NCI-H345 (cell line): ENCODE measurements at places on chromosomes 2 and 18.

DNA sequence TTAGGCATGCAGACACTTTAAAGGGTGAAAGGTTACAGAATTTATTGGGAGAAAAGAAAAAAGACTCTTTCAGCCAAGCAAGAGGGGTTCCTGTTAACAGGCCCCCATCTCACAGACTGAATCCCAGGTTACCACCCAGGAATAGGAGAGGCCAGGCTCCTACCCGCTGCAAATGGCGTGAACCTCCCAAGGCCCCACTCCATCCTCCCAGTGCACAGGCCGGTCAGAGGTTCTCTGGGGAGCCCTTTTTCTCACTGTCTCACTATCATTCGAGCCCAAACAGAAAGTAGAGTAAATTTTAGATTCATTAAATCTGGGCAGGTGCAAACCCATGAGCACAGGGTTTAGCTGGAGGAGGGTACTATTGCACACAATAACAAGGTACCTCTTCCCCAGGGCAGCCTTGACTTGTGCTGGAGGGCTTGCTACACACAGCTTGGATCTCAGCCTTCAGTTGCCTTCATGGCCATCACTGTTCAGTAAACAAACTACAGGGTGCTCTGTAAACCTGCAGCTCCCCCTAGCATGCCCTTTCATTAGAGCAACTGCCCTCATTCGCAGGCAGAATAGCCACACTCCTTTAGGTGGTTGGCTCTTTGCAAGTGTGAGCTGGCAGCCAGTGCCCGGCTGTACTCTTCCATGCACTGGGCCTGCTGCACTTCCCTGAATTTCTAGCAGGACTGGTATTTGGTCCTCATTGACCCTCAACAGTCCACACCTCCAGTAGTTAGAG lies 7.3 kb upstream of the PLEK start:
- peak; percentile 29 for DNase-seq

DNA sequence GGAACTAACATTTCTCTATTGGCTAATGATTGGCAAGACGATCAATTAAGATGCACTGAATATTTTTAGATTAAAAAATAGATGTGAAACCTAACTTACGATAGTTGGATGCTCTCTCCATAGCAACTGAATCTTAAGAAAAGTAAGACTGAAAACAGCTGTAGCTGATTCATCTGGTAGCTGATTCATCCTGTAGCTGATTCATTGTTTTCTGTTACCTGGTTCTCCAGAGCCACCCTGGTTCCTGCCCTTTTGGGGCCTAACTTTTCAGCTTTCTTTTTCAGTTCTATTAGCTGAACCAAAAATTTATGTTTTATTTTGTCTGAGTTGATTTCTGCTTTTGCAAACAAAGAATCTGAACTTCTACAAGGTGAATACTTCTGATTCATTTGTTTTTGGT lies 22.7 kb upstream of the SPR start:
- DNase-seq: no peak

DNA sequence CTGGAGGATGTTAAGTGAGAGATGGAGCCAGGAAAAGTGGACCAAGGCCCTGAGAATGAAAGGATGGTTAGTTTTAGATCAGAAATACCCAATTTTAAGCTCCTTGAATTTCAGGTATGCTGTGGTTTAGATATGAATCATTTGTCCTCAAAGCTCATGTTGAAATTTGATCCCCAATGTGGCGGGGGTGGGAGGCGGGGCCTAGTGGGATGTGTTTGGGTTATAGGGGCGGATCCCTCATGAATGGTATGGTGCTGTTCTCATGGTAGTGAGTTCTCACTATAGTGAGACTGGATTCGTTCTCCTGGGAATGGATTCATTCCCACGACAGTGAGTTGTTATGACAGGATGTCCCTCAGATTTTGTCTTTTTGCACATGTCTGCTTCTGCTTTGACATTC lies 11.4 kb downstream of the MYO5B start:
- no peak for DNase-seq

DNA sequence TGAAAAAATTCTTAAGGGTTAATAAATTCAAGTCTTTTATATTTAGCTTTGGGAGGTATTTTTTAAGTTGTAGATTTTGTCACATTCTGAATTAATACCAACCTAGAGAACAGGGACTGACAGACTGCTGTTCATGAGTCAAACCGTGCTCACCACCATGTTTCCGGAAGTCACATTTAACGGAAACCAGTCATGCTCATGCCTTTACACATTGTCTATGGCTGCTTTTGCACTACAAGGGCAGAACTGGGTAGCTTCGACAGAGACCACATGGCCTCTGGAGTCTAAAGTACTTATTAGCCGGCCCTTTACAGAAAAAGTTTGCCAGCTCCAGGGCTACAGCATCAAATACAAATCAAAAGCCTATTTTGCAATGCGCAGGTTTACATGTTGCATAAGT lies 33.3 kb downstream of the LONRF2 start:
- DNase-seq: no peak

- no peak for DNase-seq
Measured at GRCh38 chr2:129891341-129892320, 87.8 kb upstream of the RAB6C start.

DNA sequence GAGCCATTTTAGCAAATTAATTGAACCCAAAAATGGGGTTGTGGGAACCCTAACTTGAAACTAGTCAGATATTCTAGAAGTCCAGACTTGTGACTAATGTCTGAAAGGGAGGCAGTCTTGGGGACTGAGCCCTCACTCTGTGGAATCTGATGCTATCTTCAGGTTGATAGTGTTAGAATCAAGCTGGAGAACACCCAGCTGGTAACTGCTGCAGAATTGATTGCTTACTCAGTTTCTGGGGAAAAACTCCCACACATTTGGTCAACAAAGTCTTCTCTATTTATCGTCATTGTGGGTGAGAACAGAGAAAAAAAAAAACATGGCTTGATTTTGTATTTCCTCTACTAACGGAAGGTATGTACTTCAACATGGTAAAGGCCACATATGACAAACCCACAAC lies 1925.8 kb upstream of the CELF4 start:
- no peak for DNase-seq

- no peak for DNase-seq
Measured at GRCh38 chr2:231693956-231694355, 14.4 kb upstream of the PTMA start.

- DNase-seq: no peak
Measured at GRCh38 chr18:8373486-8373885, 235.8 kb upstream of the RAB12 start.

- no peak for DNase-seq
Measured at GRCh38 chr2:237915576-237915975, 51.2 kb upstream of the UBE2F start.

GRCh38 chr2:178194600-178195389 lies 483 bp downstream of the OSBPL6 start:
- DNase-seq: peak; percentile 60

GRCh38 chr2:126643431-126643830 lies 12.5 kb upstream of the GYPC start:
- no peak for DNase-seq

- DNase-seq: peak; percentile 87
Measured at GRCh38 chr18:34707670-34708069, 2.4 kb upstream of the DTNA start.

GRCh38 chr2:181586569-181587081 lies 70.3 kb downstream of the CERKL start:
- DNase-seq: peak; percentile 76

GRCh38 chr2:216219861-216220260 lies 110.7 kb downstream of the XRCC5 start:
- no peak for DNase-seq

- DNase-seq: no peak
Measured at GRCh38 chr2:63667132-63667700, 78.5 kb downstream of the MDH1 start.

- no peak for DNase-seq
Measured at GRCh38 chr2:177448031-177448430, 55.5 kb downstream of the AGPS start.

GRCh38 chr2:176177580-176178037 lies 10.9 kb upstream of the HOXD1 start:
- no peak for DNase-seq

- DNase-seq: no peak
Measured at GRCh38 chr2:105873721-105874120, 129.0 kb downstream of the NCK2 start.
